ENCODE measurements at places on chromosomes 5 and 9.
A peak's percentile ranks its signal among the peaks of the same experiment; 100 is the strongest.

DNA sequence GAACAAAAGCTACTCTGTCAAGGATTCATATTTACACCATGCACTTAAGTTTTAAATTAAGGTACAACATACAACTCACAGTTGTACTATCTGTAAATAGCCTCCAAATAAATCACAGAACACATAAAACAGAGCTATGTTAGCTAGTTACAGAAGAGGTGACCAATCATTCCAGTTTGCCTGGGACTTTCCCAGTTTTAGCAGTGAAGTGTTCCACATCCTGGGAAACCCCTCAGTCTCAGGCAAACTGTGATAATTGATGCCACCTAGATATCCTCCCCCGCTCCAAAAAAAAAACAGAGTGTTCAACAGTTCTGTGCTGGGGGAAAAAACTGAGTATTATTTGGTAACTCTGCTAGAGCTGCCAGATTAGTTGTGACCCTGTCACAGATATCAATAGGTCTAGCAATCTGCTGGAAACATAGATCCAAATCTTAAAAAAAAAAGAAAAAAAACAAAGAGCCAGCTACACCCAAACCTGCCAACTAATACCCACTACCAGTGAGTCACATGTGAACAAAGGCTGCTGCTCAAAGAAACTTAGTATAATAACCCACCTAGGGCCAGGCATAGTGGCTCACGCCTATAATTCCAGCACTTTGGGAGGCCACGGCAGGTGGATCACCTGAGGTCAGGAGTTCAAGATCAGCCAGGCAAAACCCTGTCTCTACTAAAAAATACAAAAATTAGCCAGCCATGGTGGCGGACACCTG is 5.7 kb downstream of the TBCA start:
- DNase-seq = no peak

DNA sequence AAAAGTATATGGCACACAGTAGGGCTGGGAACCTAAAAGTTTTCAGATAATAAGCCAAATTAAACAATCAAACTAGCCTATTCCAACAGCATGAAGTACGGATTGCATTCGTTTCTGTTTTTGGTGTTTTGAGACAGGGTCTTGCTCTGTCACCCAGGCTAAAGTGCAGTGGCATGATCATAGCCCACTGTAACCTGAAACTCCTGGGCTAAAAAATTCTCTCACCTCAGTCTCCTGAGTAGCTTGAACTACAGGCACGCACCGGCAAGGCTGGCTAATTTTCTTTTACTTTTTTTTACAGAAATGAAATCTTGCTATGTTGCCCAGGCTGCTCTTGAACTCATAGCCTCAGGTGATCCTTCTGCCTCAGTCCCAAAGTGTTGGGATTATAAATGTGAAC is 5.2 kb downstream of the RFX3 start:
- no peak for DNase-seq

- no peak for DNase-seq
Measured at GRCh38 chr5:138686668-138687067, 66.6 kb upstream of the CTNNA1 start.

DNA sequence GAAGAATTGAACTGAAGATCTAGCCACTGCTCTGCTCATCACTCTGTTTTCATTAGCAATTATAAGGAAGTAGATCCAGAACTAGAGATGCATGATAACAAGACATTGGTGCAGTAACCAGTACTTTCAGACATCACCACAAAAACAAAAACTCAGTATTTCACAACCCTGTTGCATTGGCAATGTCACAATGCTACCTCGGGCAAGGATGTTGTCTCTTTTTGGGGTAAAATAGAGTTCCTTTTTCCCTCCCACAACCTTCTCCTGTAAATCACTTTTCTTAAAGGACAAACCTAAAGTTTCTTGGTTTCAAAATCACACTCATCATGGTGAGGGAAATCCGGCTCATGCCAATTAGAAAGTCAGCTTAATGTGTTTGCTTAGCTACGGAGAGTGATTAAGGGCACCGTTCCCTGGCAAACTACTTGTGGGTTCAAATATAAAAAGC is 420.1 kb upstream of the MEF2C start:
- no peak for DNase-seq

- DNase-seq = no peak
Measured at GRCh38 chr5:62633243-62633642, 54.6 kb downstream of the LRRC70 start.

GRCh38 chr5:133943475-133943817 is 25.0 kb downstream of the C5orf15 start:
- no peak for DNase-seq

- no peak for DNase-seq
Measured at GRCh38 chr5:72673623-72674022, 142.8 kb upstream of the TNPO1 start.

DNA sequence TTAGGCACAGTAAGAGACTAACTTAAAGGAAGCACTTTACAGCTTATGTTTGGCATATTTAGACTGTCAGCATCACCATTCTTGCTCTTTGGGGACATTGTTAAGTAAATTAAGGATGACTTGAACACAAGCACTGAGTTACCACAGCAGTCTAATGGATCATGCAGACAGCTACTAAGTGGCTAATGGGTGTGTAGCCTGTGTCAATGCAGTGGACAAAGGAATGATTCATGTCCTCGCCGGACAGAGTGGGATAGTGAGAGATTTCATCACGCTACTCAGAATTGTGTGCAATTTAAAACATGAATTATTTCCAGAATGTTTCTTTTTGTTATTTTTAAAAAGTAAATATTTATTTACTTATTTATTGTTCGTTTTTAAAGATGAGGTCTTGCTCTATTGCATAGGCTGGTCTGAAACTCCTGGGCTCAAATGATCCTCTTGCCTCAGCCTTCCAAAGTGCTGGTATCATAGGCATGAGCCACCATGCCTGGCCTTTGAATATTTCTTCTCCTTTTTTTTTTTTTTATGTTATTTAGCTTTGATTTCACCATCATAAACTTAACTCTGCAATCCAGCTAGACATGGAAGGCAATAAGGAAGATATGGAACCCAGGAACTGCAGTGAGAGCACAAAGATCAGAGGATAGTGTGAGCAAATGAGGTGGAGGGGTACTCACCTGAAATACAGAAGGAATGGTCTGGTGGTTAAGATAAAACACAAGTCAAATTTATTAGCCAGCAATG is 53.0 kb upstream of the KLF4 start:
- DNase-seq = no peak

DNA sequence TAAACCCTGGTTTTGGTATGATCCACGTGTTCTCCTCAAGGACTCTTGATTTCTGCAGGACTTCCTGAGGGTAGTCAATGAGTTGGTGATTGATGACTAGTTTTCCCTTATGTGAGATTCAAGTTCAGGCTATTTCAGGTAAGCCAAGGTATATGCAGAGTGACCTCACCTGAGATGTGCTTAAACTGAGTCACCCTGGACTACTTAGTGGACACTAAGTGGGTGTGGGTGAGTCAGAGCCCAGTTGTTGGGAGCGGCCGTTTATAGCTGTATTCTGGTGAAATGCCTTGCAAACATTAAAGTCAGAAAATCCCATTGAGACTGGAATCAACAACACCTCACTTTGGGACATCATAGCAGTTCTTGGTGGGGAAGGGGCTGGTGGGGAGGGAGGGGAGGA is 62.9 kb downstream of the SLC28A3 start:
- DNase-seq = no peak

DNA sequence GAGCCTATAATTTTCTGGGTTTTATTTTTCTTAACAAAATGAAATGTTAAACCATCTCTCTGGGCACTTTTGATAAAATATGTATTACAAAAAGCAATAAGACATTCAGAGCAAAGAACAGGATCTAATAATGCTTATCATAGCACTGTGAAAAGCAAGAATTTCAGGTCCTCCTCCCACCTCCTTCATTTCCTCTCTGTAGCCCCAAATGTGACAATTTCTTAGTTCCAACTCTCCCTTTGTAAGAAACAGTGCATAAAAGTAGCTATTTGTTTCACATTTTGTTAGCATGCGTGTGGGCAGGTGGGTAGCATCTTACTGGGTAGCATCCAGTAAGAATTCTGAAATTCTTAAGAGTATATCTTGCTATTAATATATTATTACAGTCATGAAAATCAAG is 130.9 kb upstream of the RASA1 start:
- DNase-seq = no peak

DNA sequence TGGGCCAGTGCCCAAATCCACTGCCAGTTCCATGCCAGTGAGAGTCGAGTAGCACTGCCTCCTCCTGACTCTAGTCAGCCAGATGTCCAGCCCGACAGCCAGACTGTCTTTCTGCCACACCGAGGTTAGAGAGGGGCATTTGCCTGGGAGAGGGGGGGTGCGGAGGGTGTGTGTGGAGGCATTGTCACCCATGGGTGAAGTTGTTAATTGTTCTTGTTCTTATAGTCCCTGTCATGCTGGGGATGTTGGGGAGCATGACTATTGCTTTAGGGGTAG is 1.1 kb downstream of the RGP1 start:
- no peak for DNase-seq

GRCh38 chr9:114286146-114286679 is 36.7 kb upstream of the ORM1 start:
- DNase-seq = no peak

DNA sequence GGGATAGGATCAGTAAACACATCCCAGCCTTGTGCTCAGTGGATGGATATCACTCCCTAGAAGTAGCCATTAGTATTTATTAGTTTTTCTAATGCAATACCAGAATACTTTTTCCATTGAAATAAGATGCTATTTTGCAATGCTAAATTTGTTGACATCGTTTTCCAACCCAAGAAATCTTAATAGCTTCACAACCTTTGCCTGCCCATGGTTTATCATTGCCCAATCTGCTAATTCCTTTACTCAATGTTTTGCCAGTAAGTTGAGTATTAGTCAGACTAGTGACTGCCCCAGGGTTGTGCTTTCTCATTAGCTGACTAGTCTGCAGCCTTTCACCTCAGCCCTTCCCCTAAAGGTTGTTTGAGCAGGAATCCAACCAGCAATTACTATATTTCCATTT is 62.9 kb downstream of the NREP start:
- no peak for DNase-seq

GRCh38 chr5:127940854-127941253 is 142.7 kb upstream of the SLC12A2 start:
- DNase-seq = no peak

GRCh38 chr5:142749321-142749720 is 20.9 kb upstream of the ARHGAP26 start:
- no peak for DNase-seq

- no peak for DNase-seq
Measured at GRCh38 chr9:130212543-130213297, 40.5 kb downstream of the NCS1 start.

DNA sequence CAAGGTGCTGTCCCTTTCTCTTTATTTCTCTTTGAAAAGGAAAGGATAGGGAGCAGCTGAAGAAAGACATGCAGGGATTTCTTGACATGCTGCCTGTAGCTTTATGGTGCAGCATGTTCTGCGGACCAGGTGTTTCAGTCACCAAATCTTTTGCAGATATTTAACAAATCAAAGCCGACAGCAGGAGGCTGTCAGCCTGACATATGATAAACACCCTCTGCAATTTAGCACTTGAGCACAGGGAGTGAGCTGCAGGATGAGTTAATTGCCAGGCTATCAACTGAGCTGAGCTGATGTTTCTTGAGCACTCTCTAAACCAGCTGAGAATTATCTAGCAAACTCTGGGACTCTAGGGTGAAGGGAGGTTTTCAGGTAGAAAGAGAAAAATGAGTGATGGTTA is 212.8 kb upstream of the ATP10B start:
- DNase-seq = no peak

DNA sequence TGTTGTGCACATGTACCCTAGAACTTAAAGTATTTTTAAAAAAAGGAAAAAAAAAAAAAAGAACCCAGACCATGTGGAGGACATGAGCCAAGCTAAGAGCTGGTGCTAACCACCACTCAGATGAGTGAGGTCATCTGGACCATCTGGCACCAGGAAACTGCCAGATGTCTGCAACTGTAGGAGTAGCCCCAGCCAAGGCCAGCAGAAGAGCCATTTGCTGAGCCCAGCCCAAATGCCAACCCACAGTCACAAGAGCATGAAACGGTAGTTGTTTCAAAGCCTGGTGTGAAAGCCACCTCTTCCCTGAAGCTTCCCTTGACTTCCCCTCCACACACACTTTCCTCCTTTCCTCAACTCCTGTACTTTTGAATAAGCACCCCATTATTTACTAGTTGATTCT is 69.2 kb upstream of the FCN1 start:
- DNase-seq = no peak

- DNase-seq = peak; percentile 70
Measured at GRCh38 chr9:91164724-91165520, 196.8 kb downstream of the AUH start.

DNA sequence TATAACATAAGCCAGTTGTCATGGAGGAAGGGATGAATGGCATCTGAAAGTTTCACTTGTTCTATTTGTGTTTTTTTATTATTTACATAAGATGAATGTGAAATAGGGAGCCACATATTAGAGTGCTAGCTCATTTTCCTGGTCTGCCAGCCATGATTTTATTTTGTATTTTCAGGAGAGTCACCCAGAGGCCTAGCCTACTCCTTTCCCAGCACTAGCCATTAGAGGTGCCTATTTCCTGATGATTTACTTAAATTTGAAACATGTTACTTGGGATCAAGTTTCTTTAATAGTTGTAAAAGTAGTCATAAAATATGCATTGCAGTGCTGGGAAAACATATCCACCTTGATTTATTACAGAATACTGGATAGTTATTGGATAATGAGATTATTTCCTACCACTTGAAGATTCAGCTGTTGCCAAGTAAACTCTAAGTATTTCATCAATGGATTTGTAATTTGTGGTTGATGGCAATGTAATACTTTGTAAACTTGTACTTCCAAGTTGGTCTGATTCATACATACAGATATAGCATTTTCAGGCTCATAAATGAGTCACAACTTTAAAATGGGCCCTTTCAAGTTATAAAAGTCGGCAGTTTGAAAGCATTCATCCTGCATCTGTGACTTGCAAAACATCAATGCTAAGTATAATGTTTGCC is 50.8 kb downstream of the KCNN2 start:
- no peak for DNase-seq

DNA sequence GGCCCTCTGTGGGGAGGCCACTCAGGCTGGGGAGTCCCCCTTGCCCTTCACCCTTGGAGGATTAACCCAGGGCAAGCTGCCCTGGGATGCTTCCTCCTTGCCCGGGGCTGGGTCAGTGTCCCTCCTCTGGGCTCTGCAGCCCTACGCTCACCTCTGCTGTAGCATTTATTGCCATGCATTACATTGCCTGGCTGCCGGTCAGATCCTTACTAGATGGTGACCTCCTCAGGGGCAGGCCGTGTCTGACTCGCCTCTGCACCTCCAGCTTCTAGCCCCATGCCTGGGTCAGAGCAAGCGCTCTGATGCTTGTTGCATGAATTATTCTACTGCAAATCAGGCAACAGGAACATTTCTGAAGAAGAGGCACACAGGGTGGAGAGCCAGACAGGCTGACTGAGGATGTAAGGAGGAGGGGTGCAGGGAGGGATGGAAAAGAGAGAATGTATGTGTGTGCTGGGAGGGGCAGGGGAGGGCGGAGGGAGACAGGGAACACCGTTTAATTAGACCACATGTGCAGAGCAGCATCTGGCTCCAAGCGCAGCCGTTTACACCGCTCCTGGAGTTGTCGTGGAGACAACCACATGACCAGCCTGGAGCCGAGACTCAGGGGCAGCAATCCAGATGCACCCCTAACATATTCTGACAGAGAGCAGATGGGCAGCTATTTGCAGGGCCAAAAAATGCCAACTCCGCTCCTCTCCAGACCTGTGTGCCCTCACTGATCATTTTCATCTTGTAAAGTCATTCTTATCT is 117.0 kb downstream of the CRB2 start:
- DNase-seq = no peak
